ENCODE measurements at places on chromosomes 6 and 20.

- DNase-seq = peak; percentile 42
These were observed 8.5 kb downstream of the TMEM242 start for GRCh38 chr6:157314705-157315321.

- DNase-seq = no peak
These were observed 1285.8 kb upstream of the CITED2 start for GRCh38 chr6:140660295-140660694.

DNA sequence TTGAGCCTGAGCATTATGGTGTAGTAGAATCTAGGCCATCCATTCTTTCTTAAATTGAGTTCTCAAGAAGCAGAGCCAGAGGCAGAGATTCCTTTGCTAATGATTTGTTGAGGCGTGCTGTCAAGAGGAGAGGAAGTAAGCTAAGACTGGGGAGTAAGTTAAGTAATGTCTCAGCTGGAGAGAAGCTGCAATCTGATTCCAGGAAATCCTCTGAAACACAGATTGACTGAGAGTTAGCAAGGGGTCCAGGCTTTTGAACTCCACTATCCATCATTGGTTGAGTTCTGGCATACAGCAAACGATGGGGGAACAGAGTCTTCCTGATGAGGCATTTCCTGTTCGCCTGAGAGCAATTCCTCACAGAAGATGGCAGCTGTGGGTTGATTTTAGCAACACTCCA lies 207.4 kb upstream of the RAB32 start:
- DNase-seq = no peak

GRCh38 chr20:35200267-35200666 lies 26.2 kb upstream of the MMP24 start:
- DNase-seq = no peak

GRCh38 chr6:13927203-13927602 lies 2.5 kb downstream of the RNF182 start:
- no peak for DNase-seq

- DNase-seq = no peak
These were observed 29.0 kb downstream of the SERPINB1 start for GRCh38 chr6:2812695-2813094.

GRCh38 chr20:39943336-39943735 lies 745.7 kb downstream of the MAFB start:
- no peak for DNase-seq

DNA sequence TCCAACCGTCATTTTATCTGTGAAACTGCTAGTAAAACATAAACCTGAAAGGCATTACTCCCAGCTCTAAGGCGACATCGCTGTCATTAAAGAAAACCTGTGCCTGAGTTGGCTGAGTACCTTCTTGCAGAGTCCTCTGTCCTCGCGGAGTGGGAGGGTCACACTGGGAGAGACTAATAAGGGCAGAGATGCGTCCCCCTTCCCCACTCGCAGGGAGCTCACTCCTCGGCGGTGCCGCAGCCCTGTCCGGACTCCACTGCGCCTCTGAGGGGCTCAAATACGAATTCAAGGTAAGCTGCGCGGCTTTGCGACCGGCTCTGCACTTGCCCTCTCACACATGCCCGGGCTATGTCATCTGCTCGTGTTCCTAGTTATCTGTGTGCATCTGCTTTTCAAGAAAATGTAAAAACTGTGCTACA lies at the start of gene COL19A1:
TSS of gene COL19A1 (plus strand) at position 206 of the 419 bp plus-strand sequence. CDS start 13,012 bp downstream, outside the sequence.
- DNase-seq = peak; percentile 76

GRCh38 chr6:137792160-137793033 lies 74.7 kb upstream of the TNFAIP3 start:
- no peak for DNase-seq

DNA sequence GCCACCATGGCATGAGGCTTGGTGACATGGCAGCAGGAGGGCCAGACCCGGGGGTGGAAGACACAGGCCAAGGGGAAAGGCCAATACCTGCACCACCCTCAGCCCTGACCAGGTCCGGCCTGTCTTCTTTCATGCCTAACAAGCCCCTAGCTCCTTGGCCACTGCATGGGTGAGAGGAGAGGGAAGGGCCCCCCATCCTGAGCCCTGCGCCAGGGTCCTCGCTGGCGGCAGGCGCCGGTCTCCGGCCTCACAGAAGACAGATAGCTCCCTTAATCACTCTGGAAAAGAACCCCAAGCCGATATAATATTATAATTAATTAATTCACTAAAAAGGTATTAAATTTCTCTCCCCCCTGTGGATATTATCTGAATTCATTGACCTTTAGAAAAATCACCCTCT lies 41.4 kb downstream of the MDFI start:
- no peak for DNase-seq

DNA sequence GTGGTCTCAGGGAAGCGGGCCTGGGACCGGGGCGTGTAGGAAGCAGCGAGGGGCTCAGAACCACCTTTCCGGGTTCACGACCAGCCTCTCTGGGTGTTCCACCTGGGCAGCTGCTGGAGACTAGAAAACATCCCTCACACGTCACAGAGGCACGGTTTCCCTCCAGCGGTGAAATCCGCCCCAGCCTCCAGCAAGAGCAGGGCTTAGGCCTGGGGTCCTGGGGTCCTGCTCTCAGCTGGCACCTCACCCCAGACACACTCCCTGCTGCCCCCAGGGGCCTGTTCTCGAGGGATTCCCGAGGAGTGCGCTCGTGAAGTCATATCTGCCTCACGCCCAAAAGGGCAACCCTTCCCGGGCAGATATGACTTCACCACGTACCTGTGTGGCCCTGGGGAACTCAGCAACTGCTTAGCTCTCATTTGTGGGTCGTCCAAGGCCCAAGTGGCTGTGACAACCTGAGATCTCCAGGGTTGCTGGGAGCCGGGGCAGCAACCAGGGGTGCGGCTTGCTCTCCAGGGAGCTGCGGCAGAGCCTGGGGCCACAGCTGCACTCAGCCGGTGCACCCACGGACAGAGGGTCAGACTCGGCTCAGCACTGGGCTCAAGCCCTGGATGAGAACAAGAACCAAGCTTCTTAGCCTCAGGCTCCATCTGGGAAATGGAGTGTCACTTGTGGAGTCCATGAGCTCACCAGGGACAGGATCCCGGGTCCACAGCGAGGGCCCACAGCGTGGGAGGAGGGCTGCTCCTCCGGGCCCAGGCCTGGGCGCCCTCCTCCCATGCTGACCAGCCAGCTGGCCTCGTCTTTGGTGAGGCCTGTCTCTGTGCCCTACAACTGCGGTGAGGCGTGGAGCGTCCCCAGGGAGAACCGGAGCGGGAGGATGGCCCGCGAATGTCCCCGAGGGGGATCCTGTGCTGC lies 661 bp downstream of the FNDC11 start:
- DNase-seq = no peak

GRCh38 chr20:41380551-41381193 lies 14.1 kb upstream of the EMILIN3 start:
- no peak for DNase-seq

GRCh38 chr20:48754292-48754691 lies 73.5 kb downstream of the PREX1 start:
- DNase-seq = no peak

DNA sequence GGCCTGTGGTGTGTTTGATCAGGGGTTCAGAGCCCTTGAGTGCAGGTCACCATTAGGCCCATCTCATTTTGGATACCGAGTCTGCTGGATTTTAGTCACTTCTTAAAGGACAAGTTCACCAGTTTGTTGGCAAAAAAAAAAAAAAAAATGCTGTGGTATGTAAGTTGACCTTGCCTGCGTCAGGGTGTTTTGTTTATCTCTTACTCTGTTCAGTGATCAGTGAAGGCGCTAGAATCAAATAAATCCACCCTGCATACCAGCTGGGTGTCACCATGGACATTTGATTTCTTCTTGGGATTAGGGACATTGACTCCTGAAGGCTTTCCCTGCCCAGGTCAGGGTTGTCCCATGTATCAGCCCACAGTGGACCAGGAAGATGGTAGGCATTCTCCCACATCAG lies 6.7 kb downstream of the SMOC2 start:
- no peak for DNase-seq

DNA sequence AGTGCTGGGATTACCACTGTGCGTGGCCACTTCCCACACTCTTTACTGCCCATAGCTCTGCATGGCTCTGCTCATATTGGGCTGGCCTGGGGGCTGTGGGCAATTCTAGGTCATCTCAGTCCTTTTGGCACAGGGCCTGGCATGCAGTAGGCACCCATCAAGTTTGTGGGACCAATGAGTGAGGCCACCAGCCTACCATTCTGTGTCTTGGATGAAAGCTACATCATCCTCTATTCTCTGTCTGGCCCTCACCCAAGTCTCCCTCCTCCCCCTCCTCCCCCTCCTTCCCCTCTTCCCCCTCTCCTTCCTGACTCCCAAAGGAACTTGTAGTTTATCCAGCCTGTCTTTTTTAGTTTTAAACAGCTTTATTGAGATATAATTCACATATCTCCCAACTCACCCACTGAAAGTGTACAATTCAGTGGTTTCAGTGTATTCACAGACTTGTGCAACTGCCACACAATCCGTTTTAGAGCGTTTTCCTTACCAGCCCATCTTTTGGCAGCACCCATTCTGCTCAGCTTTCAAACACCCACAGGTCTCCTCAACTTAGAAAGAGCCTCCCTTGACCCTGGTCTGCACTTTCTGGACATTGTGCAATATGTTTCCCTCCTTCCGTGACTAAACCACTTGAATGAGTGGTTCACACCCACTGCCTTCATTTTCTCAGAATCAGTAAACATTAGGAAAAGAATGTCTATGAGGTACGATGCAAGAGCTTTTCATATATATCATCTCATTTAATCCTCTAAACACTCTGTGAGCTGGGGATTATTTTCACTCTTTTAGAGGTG lies 21.5 kb upstream of the MRPS18A start:
- DNase-seq = no peak

GRCh38 chr20:24938498-24938897 lies 10.6 kb upstream of the CST7 start:
- no peak for DNase-seq

DNA sequence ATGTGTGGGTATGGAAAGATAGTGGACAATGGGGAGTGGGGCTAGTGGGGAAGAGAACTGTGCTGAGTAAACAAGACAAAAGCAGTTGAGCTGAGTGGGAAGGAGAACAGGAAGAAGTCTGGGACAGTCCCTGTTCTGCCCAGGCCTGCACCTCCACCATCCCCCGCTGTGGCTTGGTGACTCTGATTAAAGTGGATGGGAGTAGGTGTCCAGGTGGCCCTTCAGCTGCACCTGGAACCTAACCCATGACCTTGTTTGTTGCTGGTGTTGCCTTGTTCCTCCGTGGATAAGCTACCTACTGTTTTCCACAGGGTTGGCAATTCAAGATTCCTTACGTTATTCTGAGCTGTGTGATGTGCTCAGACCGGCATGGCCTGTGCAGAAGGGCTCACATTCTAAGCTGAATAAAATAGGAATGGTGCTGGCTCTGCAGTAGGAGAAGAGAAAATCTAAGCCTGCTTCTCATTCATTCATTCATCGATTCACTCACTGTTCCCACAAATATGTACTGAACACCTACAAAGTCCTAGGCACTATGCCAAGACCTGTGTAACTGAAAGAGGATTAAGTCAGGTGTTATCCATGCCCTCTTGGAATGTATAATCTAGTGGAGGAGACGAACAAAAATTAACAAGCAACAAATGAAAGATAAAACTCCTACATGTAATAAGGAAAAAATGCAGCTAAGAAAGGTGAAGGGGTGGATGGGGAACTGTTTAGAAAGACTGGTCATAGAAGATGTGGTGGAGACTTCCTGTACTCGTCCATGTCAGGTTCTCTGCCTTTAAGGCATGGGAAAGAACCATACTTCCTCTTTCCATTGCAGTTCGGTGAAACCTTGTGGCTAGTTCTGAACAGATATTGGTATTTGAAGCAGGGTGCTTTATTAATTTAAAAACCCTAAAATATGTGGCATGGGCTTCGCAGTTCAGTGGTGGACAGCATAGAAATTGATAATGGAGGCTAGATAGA lies 10.1 kb upstream of the CALHM6 start:
- DNase-seq = peak; percentile 52

DNA sequence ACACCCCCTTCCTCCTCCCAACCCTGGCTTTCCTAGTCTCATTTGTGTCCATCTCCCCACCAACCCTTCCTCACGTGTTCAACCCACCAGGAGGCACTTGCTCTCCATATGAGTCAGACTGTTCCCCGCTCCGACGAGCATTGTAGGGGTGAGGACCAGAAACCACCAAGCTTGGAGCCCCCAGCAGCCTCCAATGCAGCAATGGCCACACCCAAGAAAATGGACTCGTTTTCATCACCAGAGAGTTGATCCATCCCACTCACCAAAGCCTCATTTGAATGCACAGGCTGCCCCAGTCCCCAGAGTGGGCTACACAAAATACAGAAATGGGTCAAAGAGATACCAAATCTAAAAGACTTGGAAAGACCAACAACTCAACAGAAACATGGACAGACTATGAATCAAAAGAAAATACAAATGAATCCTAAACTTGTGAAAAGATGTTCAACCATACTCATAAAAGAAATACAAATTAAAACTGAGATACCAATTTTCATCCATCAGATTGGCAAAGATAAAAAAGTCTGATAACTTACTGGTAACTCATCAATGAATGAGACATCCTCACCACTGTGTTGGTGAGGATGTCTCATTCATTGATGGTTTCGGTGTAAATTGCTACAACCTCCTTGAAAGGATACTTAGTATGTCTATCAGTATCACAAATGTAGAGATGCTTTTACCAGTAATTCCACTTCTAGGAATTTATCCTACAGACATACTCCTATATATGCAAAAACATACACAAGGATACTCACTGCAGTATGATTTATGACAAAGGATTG lies 68.1 kb downstream of the TRERF1 start:
- DNase-seq = no peak

GRCh38 chr6:135072753-135073152 lies 18.1 kb upstream of the HBS1L start:
- DNase-seq = no peak

DNA sequence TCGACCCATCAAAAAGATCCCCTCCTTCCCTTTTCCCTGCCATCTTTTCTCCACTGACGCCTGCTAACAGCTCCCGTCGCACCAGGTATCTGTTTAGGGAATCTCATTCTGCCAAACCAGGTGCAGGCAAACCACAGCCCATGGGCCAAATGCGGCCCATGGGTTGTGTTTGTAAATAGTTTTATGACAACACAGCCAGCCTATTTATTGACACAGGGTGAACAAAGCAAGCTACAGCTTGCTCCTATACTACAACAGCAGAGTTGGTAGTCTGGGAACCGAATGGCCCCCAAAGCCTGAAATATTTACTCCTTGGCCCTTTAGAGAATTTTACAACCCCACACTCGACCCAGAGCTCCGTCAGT lies 16.4 kb downstream of the NFATC2 start:
- no peak for DNase-seq

- DNase-seq = no peak
These were observed 98.9 kb downstream of the PSMG4 start for GRCh38 chr6:3357678-3358077.

GRCh38 chr20:48892891-48893290 lies 28.6 kb upstream of the ARFGEF2 start:
- no peak for DNase-seq

DNA sequence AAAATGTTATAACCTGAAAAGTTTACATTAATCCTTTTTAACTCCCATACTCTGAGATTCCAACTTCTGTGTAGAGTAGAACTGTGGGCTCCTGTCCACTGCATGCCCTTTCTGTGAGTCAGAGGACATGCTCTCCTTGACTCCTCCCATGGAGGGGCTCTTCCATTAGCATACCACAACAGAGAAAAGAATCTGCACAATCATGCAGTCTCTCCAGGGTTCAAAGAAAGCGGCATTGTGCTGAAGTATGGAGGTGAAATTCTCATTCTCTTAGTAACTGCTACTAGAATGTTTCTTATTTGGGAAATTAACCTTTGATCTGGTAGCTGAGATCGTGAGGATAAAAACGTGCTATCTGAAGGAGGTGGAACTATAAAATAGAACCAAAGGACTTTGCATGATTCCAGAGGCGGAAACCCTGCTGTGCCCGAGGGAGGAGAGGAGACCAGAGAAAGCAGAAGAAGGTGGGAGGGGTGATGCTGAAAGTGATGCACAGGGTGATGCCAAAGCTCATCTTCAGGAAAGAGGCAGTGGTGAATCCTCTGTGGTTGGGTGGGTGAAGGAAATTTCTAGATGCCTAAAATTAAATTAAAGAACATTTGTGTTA lies 202.2 kb upstream of the PCSK2 start:
- no peak for DNase-seq

Data from GM12878 (cell line).